Activated B cell treated with CpG ODN at 0.5 μM for 24 hours (primary cell): ENCODE measurements at places on chromosomes 16 and 17.

DNA sequence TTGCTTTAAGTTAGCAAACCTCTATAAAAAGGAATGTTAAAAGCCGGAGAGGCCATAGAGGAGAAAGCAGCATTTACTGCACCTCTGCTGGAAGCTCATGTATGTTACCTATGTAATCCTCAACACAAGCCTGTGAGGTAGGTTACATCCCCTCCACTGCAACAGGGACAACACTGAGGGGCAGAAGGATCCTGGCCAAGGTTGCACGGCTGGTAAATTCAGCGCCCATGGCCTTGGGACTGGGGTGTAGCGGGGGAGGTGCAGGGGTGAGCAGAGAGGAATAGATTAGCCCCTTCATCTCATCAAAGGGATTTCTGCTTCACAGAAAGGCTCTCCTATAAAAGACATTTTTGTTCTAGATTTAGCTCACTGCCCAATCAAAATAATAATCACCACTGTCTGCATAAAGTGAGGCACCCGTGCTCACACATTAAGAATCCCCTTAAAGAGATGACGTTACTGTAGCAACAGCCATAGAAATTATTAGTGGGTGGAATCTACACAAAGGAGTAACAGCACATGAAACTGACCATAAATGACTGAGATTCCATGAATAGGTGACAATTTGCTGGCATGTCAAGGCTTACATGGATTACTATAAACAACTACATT, 3.3 kb downstream of the ZCCHC14 start:
- DNase-seq, result no peak

DNA sequence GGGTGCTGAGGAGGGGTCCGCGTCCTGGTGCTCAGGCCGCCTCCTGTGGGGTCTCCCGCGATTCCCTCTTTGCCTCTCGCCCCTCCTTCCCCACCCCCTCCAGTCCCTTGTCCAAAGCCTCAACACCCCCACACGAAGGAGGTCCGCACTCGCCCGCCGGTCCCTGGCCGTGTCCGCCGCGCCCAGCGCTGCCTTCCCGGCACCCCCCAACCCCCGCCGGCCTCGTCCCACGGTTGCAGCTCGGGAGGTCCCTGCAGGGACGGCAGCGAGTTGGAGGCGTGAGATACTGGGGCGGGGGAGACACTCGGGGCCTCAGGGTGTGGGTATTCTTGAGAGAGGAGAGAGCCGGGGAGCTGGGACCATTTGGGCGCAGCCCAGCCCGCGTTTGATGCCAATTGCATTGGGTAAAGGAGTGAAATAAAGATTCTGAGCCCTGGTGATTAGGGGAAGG, 468 bp downstream of the FLYWCH2 start:
- DNase-seq, result no peak

DNA sequence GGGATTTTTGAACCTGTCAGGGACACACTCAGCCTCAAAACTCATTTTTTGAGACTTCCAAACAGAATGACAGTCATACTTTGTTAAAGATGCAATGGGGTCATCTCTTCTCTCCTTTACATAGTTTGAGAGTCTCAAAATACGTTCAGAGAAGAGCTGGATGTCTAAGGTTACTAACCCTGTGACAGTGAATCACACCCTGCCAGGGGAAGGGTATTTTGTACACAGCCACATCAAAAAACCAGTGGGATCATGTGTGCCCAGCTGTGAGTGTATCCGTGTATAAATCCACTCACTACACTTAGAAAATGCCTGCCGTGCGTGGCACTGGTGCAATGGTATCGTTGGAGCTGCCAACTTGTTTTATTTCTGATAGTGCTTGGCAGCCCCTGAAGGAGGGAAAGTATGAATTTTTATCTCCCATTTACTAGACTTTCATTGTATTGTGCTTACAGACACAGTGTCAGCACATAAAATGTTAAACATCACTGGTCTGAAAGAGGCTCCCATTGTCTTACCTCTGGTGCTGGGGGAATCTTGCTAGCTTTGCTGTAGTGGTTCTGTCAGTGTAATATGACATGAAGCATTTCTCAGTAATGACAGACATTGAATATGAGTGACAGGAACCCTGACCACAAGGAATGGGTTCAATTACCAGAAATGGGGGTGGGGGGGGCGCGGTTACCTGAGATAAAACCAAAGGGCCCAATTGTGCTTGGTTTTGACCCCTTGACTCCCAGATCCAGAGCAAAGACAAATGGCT, 256.3 kb downstream of the FTO start:
- no peak for DNase-seq

DNA sequence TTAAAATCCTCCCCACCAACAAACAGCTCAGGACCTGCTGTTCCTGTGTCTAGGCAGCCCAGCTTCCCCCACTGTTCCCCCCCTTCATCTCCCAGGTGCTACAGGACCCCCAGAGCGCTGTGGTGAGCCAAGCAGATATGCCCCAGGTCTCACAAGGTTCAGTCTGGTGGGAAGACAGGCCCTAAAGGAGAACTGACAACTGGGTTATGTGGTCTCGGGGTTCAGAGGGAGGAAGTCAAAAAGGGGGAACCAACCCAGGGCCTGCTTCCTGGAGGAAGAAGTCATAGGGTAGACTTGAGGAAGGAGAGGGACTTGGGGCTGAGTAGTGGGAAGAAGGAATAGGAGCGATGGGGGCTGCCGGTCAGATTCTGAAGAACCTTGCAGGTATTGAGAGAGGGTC, 2.6 kb downstream of the RIPOR1 start:
- no peak for DNase-seq

DNA sequence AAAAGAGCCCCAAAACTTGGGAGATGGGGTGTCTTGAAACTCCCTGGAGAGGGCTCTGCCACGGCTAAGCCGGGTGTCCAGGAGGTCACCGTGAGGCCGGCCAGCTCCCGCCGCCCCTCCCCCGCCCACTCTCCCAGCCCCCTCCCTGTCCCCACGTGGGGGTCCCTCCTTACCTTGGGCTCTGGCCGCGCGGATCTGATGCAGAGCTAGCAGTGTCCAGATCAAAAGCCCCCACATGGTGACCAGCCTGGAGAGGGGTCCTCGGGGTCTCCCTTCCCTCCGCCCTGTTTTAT, 447 bp downstream of the SDK2 start:
- no peak for DNase-seq

DNA sequence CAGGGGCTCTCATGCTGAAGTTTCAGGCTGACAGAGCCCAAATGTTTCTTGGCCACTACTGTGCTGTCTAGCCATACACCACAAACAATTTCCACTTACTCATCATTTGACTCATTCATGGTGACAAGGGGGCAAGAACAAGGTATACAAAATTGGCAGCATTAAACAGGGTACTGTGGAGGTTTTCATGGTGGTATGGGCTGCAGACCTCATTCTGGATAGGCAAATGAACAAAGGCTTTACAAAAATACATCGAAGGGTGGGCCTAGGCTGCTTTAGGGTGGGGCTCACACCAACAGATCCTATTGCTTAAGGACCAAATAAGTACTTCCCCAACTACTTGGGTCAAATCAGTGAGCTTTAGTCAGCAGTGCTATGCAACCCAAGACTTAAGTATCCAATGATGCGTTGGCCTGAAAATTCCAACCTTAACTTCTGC, 53.0 kb downstream of the N4BP1 start:
- DNase-seq, result no peak

GRCh38 chr17:68613739-68614298, 12.7 kb upstream of the FAM20A start:
- no peak for DNase-seq

DNA sequence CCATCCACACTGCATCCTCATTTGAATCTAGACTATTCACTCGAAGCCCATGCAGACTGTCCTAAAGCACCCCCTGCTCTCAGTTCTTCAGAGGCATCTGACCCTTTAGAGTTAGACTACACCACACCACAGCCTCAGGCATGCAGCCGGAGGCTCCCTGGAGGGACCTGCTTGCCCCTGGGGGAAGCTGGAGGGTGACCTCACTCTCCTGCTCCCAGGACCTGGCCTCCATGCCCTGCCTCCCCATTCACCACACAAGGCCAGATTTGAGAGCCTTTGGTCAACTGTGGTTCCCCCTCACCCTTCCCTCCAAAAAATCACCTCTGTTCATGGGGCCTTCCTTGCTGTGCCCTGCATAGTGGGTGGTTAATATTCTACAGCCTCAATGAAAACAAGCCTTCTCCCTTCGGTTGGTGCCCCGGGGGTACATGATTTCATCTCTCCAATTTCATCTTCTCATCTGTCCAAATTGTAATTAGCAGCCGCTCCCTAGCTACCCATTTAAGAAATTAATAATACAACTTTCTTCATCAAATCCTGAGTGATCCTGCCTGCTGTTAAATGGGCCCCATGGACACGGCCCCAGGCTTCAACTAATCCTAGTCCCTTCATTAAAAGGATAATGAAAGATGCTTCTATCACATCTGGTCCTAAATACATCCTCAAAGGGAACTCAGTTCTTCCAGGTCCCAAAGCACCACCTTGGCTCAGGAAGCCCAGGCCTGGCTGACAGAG, 24.4 kb downstream of the ABCC12 start:
- DNase-seq, result no peak

DNA sequence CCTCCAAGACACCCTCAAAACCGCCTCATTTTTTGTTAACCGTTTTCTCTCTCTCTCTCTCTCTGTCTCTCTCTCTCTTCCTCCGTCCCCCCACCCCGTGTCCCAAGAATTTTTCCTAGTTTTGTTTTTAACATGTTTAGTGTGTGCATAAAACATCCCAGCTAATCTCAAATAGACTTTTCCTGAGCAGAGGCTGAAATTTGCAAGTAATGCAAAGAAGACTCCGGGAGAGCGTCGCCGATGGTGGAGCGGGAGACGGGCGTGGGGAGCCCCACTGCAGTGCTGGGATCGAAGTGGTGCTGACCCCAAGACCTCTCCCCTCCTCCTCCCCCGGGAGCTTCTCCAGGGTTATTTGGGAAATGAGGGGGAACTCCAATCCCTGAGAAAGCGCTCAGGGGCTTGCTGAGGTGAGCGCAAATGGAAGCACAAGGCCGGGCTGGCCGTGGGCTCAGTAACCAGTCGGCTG, 4.7 kb upstream of the DLX4 start:
- DNase-seq, result no peak

DNA sequence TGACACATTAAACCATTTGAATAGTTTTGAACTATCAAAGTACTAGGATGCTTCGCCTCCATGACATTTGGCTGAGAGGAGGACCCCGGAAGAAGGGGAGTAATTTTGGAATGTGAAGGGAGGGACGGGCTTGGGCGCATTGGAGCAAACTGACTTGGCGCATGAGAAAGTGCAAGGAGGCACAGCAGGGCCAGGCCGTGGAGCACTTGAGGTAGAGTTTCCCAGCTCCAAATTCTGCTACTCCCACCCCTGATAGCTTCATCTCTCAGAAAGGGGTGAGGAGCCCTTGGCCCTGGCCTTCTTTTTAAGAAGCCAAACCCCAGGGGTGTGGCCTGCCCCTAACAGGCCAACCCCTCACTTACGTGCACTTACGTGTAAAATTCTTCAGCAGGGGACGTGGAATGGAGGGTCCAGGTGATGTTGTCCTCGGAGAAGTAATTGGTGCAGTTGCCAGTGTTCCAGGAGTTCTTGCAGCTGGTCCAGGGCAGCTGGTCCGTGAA, 17.7 kb downstream of the SLC6A4 start:
- DNase-seq, result no peak

- no peak for DNase-seq
These were observed 101.3 kb upstream of the C17orf78 start for GRCh38 chr17:37274461-37274860.

DNA sequence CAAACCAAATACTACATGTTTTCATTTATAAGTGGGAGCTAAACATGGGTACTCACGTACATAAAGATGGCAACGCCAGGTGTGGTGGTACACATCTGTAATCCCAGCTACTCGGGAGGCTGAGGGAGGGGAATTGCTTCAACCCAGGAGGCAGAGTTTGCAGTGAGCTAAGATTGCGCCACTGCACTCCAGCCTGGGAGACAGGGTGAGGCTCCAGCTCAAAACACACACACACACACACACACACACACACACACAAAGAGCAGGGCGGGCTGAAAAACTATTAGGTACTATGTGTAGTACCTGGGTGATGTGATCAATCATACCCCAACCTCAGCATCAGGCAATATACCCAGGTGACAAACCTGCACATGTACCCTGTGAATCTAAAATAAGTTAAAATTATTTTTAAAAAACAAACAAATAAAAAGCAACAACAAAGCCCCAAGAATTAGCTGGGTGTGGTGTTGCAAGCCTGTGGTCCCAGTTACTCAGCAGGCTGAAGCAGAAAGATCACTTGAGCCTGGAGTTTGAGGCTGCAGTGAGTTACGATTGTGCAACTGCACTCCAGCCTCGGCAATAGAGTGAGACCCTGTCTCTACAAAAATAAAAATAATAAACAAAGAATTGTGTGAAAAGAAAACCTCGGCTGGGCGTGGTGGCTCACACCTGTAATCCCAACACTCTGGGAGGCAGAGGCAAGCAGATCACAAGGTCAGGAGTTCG, 11.9 kb upstream of the FAAP100 start:
- DNase-seq, result no peak

GRCh38 chr17:45299361-45299760, 17.5 kb downstream of the MAP3K14 start:
- DNase-seq, result no peak

DNA sequence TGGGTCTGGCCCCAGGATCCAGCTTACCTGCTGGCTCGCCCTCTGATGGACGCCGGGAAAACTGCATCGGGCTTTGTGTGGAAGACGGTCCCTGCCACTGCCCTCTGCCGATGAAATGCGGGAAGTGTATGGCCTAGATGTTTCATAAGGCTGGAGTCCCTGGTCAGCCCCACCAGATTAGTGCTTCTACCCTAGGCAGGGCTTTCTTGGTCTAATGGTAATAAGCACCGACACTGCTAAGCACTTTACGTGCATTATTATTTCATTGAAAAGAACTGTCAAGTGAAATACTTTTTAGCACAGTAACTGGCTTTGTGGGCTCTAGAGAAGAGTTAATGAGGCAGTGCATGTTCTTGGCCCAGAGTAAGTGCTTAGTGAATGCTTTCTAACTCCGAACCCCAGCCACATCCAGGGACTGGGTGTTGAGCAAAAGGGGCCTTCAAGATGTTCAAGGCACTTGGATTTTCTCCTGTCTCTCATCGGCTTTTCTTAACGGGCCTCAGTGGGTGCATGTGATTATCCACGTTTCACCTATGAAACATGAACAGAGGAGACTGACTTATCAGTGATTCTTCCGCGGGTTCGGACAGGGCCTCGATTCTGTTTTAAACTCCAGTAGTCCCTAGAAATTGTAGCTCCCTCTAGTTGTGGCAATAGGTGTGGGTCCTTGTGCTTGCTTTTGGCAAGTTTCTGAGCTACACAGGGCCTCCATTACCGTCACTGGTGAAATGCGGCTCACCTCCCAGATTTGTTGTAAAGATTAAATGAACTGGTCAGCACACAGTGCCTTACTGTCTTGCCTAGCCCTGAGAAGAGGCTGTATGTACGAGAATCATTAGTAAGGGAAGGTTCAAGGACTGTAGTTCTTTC, 6.6 kb downstream of the TRAF4 start:
- DNase-seq, result peak; percentile 82

GRCh38 chr16:61460020-61460419, 576.2 kb downstream of the CDH8 start:
- no peak for DNase-seq

- DNase-seq, result no peak
These were observed 41.4 kb downstream of the SMG6 start for GRCh38 chr17:2262135-2262587.

DNA sequence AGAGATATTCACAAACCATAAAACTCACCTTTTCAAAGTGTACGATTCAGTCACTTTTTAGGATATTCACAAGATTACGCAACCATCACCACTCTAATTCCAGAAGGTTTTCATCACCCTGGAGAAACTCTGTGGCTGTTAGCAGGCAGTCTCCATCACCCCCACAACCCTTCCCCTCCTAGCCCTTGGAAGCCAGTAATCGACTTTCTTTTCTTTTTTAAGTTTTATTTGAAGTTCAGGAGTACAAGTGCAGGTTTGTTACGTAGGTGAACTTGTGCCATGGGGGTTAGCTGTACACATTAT, 363.5 kb downstream of the CPPED1 start:
- no peak for DNase-seq

GRCh38 chr17:31549121-31549524, 157.6 kb downstream of the RAB11FIP4 start:
- DNase-seq, result no peak
